ENCODE measurements at places on chromosomes 1 and 21.
A peak's percentile ranks its signal among the peaks of the same experiment; 100 is the strongest.

- H3K27ac ChIP-seq = peak overlapping the region; percentile 79
- no peak for DNase-seq
- peaks cover 6% of the 10 kb centered on the region for H3K27me3 ChIP-seq
- peaks cover 64% of the 10 kb centered on the region for H3K36me3 ChIP-seq
- peaks cover 76% of the 10 kb centered on the region for H3K4me1 ChIP-seq
These were observed 4.6 kb downstream of the TRIM11 start for GRCh38 chr1:228401782-228402640.

DNA sequence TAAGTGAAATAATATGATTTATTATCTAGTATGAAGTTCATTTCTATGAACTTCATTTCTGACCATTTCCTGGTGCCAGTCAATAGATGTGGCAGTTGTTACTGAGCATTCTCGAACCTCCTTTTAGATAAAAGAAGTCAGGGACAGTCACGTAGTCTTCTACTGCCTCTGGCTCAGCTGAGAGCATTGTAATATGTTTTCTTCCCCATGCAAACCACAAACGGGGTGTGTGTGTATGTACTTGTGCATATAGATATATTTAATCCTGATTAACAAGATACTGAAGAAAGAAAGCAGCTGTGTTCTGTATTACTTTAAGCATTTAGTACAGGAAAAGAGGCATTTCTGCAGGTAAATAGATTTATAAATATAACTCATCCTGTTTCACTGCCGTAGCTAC lies 21.6 kb downstream of the ZNF684 start:
- peaks cover 4% of the 10 kb centered on the region for H3K27me3 ChIP-seq
- H3K36me3 ChIP-seq = peaks cover 3% of the 10 kb centered on the region
- no peaks in the 10 kb centered on the region for H3K4me1 ChIP-seq
- no peak overlapping the region for H3K27ac ChIP-seq
- H3K4me3 ChIP-seq = no peak overlapping the region
- DNase-seq = no peak

- peaks cover 28% of the 10 kb centered on the region for H3K4me1 ChIP-seq
- no peaks in the 10 kb centered on the region for H3K27me3 ChIP-seq
- DNase-seq = no peak
- H3K4me3 ChIP-seq = no peak overlapping the region
- H3K27ac ChIP-seq = no peak overlapping the region
These were observed 3.5 kb upstream of the SPEN start for GRCh38 chr1:15843826-15844572.

DNA sequence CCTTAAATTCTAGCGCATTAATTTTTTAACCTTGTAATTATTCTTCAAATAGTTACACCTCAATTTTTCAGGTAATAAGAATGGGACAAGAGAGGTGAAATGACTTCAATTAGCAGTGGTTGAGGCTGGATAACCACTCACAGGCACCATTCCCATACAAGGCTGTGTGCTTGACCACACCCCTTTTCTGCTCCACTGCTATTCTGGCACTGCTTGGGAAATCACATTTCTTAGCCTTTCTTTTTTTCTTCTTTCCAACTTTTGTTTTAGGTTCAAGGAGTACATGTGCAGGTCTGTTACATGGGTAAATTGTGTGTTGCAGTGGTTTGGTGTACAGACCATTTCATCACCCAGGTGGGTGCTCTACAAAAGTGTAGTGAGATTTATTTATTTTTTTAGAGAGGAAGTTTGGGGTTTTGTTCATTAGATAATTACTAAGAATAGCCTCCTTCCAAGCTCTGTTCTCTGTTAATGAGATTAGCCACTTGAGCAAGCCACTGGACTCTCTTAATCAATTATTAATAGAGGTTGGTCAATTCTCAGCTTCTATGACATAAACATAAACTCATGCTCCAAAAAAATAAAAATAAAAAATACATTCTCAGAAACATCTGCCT lies 14.4 kb downstream of the ILDR2 start:
- no peaks in the 10 kb centered on the region for H3K4me1 ChIP-seq
- H3K4me3 ChIP-seq = no peak overlapping the region
- no peak for DNase-seq
- peaks cover 10% of the 10 kb centered on the region for H3K27me3 ChIP-seq

DNA sequence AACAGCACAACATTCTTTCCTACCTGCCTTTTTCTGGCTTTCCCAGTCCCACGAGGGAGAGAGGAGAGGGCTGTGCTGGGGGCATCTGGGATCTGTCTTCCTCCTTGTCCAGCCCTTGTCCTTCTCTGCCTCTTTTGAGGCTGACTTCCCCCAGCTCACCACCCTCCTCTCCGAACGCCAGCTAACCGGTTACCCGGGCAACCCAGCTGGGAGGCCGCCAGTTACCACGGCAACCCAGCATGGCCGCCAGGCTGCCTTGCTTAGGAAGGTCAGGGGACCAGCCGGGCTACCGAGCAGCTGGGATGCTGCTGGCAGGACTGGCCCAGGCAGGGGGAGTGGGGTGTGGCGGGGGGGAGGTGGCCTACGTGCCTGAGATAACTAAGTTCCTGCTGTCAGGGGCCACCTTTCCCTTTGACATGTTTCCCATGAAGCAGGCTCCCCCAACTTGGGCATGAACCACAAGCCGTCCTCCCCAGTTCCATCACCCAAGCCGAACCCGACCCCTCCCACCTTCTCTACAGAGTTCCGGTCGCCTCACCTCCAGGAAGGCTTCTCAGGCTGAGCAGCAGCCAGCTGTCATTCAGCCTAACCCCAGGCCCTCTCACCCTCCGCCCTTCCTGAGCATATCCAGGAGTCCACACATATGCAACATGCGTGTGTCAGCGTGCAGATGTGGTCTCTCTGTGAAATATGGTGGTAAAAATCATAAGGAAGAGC lies 8.7 kb downstream of the PLEKHA6 start:
- DNase-seq = no peak
- no peaks in the 10 kb centered on the region for H3K36me3 ChIP-seq
- peaks cover 13% of the 10 kb centered on the region for H3K27me3 ChIP-seq
- no peaks in the 10 kb centered on the region for H3K4me1 ChIP-seq
- H3K27ac ChIP-seq = no peak overlapping the region
- H3K4me3 ChIP-seq = no peak overlapping the region
